Midbrain (tissue), 1 donor: ENCODE measurements at places on chromosomes 2 and 18.

GRCh38 chr18:3603421-3604234 is 153.7 kb downstream of the TGIF1 start:
- DNase-seq = peak; percentile 56

- no peak for DNase-seq
Observed at GRCh38 chr2:169114056-169114455, 44.7 kb downstream of the DHRS9 start.

- DNase-seq = peak; percentile 37
Observed at GRCh38 chr2:211730215-211730614, 808.4 kb downstream of the ERBB4 start.

DNA sequence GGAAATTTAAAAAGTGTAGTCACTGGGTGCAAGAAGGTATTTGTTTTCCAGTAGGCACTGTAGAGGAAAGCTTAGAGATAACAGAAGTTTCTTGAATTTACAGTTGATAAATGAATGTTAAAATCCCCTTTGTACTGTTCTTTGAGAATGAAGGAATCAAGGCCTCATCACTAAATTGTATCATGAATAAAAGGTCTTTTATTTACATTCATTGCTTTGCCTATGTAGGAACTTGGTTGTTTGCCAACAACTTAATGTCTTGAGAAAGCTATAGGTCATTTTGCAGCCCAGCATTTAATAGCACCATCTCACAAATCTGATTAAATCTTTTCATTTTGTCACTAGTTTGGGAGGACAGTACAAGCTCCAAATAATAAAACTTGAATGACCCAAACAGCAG is 213.9 kb upstream of the ITGA4 start:
- DNase-seq = no peak

- DNase-seq = no peak
Observed at GRCh38 chr2:674321-674985, 2.8 kb downstream of the TMEM18 start.

DNA sequence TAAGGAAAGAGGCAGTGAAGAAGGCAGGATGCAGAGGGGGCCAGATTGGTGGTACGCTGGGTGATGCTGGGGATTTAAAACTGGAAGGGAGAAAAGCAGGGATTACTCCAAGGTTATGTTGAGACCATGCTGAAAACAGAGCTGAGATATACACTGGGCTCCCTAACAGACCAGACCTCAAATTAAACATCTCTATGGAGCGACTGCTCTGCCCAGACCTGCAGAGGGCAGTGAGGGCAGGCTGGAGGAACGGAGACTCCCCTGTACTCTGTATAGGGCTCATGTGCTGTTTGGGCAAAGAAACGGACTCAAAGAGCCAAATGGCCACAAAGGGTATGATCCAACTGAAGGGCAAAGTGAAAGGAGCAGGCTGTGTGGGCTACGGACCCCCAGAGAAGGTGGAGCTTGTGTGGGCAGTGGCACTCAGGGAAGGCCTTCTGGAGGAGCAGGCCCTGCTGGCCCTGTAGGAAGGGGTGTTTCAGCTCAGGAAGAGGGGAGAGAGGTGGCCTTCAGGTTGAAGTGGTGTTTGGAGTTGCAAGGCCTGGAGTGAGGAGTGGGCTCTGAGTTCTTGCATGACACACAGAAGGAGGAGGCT is 4.8 kb upstream of the CELF4 start:
- DNase-seq = no peak

GRCh38 chr2:85110991-85111560 is 22.1 kb upstream of the TCF7L1 start:
- DNase-seq = no peak

DNA sequence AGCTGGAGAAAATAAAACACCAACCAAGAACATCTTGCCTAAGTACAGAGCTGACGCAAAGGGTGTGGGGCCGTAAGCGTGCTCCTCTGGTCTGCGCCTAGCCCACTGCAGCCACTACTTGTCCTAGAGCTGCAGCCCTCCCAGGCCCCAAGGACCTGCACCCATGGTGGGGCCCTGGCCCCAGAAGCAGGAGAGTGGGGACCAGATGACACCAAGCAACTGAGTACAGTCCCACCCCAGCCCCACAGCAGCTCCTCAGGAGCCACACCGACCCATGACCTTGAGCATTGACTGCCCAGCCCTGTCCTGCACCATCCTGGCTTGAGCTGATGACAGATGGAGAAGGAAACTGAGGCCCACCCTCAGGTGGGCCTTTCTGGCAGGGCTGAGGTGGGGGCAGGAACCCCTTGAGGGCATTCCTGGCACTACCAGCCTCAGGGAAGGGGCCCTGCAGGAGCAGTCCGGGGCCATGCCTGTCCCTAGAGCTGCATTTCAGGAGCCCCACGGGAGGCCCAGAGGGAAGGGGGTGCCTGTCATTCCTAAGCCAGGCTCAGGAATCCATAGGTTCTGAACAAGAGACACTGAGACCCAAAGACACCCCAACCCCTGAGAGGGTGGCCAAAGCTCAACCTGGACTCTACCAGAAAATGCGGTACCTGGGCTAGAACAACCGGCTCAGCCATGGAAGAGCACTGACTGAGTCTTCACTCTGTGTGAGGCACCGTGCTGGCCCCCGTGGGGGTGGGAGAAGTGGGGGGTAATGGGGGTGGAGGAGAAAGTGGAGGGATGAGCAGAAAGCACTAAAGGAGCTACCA is 4.9 kb downstream of the KIF1A start:
- DNase-seq = no peak

DNA sequence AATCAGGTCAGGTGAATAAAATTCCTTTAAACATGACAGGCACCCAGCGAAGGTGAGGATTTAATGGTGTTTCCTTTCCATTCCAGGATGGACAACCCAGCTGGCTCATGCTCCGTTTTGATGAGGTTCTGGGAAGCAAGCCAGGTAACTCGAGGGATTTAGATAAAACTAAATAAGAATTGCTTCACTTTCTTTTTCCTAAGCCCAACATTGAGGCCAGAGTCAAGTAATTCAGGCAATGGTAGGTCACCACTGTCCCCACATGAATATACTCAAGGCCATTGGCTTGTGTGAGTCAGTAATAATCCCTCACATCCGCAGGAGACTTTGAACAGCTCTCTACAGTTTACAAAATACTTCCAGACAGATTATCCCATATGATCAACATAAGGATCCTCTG is 16.2 kb upstream of the LRATD1 start:
- no peak for DNase-seq

- no peak for DNase-seq
Observed at GRCh38 chr2:68374184-68374583, 9.1 kb downstream of the PLEK start.

DNA sequence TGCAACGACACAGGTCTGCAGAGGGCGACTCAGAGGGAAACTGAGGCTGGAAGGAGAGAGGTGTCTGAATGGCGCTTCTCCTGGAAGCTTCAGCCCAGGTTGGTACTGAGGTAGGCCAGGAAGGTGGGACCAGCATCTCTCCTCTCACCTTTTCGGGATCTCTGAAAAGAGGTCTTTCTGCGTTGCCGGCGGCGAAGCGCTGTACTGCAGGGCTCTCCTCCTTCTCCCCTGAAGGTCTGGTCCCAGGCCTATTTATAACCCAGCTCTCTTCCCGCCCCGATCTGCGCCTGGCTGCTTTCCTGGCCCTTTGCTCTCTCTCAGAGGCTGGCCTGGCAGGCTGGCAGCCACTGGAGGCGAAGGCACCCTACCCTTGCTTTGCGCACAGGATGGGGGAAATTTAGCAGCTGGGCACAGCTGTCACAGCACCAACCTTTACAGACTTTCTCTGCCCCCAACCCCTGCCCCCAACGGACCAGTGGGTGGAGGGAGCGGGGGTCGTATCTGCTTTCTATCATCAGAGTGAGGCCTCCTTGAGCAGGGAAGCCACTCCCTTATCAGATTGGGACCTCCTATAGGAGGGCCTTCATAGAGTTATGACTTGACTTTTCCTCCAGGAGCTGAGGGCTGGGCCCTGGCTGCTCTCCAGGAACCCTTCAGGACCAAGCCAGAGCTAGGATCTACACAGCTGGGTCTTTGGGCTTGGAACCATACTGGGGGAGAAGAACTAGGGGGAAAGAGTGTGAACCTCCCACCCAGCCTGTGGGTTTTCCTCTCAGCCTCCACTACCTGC is 1.1 kb downstream of the DYSF start:
- DNase-seq = no peak

- peak; percentile 55 for DNase-seq
Observed at GRCh38 chr2:68709421-68709911, 25.1 kb upstream of the ARHGAP25 start.

GRCh38 chr2:46284796-46285195 is 12.4 kb upstream of the EPAS1 start:
- no peak for DNase-seq

GRCh38 chr2:85468704-85469349 is 50.3 kb downstream of the SH2D6 start:
- no peak for DNase-seq

DNA sequence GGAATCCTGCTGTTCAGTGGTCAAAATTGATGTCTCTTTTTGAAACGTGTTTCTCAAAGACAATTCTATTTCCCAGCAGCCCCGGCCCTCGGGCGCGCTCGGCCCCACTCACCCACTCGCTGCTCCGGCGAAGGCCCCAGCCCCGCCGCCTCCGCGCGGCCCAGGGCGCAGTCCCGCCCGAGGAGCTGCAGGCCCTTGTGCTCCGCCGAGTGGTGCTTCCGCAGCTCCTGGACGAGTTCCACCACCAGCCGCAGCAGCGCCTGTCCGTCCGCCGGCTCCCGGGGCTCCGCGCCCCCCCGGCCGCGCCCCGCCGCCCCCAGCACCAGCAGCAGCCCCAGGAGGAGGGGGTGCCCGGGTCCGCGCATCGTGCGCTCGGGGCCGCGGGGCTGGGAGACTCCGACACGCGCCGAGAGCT is 413 bp downstream of the ALKAL2 start:
- DNase-seq = no peak

DNA sequence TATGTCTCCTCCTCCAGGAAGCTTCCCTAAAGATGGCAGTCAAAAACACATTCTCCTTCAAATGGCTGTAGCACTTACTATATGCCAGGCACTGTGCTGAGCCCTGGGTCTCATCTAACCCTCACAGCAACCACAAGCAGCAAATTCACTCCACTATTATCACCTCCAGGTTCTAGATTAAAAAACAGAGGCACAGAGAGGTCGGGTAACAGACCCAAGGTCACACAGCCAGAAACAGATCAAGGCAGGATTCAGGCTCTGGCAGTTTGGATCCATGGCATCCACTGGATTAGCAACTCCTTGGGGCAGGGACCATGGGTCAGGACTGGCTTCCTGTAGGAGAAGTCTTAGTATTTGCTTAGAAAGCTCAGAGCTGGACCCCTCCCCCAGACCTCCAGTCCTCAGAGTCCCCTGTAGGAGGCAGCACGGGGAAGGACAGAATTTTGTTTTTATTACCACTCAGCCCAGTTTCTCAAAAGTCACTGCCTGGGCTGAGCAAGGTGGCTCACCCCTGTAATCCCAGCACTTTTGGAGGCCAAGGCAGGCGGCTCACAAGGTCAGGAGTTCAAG is 34.4 kb downstream of the ZFP36L2 start:
- no peak for DNase-seq

DNA sequence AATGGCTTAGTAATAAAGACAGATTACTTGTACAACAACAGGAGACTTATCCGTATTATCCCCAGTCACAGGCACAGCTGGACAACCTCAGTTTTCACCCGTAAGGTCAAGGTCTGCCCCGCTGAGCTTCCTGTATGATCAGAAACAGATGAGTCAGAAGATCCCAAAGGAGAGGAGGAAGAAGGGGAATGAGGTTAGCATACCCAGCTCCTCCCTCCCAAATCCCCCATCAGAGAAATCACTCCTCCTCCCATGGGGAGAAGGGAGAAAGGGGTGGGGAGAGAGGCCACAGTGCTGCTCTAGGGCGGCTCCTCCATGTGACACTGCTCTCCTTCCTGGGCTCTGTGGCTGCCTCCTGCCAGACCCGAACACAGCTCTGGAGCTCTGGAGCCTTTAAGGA is 53.8 kb upstream of the SPTBN1 start:
- DNase-seq = no peak

GRCh38 chr2:74498500-74499266 is 720 bp downstream of the LBX2 start:
- DNase-seq = no peak

- no peak for DNase-seq
Observed at GRCh38 chr2:137021763-137022162, 256.4 kb downstream of the THSD7B start.

DNA sequence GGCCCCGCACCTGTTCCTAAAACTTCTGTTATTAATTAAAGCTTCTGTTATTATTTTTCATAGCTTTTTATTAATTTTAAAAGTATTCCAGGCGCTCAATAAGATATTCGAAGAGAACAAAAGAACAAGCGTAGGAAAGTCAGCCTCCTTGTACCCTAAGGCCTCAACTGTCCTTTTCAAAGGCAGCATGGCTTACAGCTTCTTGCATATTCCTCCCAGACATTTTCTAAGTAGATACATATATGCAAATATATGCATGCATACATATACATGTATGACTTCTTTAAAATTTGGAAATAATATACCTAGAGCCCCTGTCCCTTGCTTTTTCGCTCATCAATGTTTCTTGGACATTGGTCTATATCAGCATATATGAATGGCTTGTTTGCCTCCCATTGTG is 12.3 kb downstream of the GPR55 start:
- no peak for DNase-seq

- peak; percentile 9 for DNase-seq
Observed at GRCh38 chr18:7038330-7038851, 79.2 kb downstream of the LAMA1 start.

DNA sequence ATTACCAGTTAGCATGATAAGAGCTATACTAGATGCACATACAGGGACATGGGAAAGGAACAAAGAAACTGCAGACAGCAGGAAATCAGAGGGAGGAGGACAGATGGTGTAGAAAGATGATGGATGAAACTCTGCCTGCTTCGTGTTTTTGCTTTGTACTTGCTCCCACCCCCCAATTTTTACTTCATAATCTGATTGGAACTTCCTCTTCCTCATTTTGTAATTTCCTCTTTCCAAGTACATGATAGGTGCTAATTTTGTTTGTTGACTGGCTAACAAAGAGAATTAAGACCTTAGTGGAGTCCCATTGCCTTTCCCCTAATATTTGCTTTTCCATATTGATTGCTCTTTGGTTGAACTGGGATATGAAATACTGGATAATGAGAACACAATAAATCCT is 76.0 kb upstream of the PELI1 start:
- no peak for DNase-seq

DNA sequence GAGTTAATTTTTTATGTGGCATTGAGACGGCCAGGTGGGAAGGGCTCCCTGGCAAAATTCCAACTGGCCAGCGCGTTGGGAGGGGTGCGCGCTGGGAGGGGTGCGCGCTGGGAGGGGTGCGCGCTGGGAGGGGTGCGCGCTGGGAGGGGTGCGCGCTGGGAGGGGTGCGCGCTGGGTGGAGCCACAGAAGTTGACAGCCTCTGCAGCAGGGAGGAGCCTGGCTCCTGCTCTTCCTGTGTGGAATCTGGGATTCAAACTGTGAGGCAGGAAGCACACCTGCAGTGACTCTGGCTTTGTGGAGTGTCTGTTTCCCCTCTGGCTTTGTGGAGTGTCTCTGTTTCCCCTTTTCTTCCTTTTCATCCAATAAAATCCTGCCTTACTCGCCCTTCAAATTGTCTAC is 147.9 kb upstream of the CBLN2 start:
- DNase-seq = no peak

GRCh38 chr2:119488245-119489214 is 35.8 kb downstream of the SCTR start:
- no peak for DNase-seq
